ENCODE measurements at places on chromosomes 16 and 17. TPM values are rescaled to one million over a fixed set of nuclear protein-coding genes. Genes with fewer than 3 reads are reported as not detected.

Gene WNT9B
- 0.13 TPM for total RNA-seq

Gene SP6
- 0.13 TPM for total RNA-seq

Gene ANKRD40CL
- not detected for total RNA-seq

Gene TBX6
- 0.12 TPM for total RNA-seq

Gene NATD1
- 1.6 TPM for total RNA-seq

All from aortic smooth muscle cell (primary cell).